ENCODE measurements at places on chromosomes 7 and 10.

DNA sequence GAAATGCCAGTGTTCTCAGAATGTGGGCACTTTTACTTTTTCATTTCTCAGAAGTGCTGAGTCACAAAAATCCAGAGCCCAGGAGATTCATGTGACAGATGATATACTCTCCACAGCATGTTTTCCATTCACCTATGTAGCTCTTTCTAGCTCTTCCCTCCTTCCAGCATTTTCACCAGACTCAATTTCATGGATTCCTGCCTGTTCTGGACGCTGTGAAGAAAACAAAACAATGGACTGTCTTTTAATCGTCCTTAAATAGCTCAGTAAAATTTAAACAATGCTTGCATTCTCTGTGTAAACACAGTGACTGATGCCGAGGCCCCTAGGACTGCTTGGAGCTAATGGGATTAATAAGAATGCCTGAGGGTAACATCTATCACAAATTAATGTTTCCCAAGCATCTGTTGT lies 25.5 kb downstream of the ZNF713 start:
- no peak for DNase-seq

DNA sequence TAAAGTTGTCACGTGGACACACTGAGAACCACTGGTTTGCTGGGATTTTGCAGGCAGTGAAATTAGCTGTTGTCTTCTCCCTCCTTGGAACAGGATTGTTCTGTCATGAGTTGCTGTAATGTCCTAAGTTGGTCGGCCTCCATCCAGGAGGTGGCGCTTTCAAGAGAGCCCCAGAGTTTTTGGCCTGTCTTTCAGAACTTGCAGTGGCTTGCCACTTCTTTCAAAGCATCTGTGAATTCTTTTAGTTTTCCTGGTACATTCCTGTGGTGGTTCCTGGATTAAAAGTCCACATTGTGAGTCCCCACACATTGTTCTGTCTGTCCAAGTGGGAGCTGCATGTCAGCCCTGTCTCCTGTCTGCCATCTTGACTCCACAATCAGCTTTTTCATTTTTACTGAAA lies 133.8 kb downstream of the PON1 start:
- no peak for DNase-seq

- DNase-seq: no peak
Observed at GRCh38 chr10:33025039-33025438, 67.0 kb upstream of the ITGB1 start.

- no peak for DNase-seq
Observed at GRCh38 chr7:30697719-30698460, 15.6 kb upstream of the CRHR2 start.

- peak; percentile 65 for DNase-seq
Observed at GRCh38 chr10:86960003-86960862, 1.8 kb downstream of the SNCG start.

- no peak for DNase-seq
Observed at GRCh38 chr7:3239291-3239691, 61.8 kb upstream of the SDK1 start.

- no peak for DNase-seq
Observed at GRCh38 chr10:46231087-46231486, 55.7 kb upstream of the ANTXRL start.
